Stimulated activated CD8-positive, alpha-beta memory T cell treated with anti-CD3 and anti-CD28 coated beads, Interleukin-7, amount 100 ng/mL, for 1 hour (primary cell): ENCODE measurements at places on chromosomes 5 and 9.
A peak's percentile ranks its signal among the peaks of the same experiment; 100 is the strongest.

DNA sequence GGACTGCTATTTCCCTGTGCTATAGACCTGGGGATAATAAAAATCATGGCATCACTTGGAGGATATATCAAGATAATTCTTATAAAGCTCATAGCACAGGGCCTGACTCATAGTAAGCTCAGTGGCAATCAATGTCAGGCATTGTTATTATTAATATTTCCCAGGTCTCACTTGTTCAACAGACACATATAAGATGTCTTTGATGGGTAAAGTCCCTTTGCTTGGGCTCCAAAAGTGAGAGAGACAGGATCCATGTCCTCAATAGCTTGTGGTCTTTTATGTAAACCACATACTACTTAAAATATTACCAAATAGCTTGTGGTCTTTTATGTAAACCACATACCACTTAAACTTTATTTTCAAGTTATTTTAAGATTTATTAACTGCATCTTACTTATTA is 11.2 kb downstream of the SH3RF2 start:
- no peak for DNase-seq

- DNase-seq, result no peak
Measured at GRCh38 chr5:15160091-15160490, 288.5 kb upstream of the ANKH start.

- no peak for DNase-seq
Measured at GRCh38 chr5:34051374-34051980, 8.5 kb upstream of the C1QTNF3 start.

DNA sequence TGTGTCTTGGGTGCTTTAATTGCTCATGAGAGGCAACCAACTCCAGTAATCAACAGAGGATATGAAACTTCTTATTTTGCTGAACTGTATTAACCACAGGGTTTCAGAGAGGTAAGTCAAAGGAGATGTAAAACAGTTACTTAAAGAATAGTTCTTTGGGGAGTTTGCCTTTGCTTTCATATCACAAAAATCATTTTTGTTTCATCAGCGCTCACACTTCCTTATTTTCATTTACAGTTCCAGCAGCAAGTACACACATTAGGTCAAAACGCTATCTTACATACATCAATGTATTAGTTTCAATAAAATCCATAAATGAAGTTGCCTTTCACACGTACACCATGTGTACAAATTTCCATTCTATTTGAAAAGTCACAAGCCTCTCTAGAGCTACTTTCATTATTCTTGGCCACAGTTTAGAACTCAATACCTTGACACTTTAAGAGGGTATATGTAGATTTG is 50.1 kb downstream of the ST8SIA4 start:
- no peak for DNase-seq

DNA sequence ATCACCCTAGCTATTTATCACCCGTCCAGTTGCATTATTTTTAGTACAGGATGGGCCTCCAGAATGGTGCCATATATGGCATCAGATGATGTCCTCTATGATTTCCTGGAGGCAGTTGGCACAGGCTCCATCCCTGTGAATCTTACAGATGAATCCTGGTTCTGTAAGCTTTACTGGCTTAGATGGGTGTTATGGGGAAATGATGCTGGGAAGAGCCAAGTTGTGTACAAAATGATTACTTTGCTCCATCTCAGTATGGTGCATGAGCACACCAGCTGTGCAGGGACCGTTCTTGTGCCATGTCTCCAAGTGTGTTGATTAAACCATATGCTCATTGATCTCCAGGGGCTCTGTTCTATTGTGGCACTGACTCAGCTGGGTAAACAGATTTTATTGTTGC is 755.7 kb downstream of the TLR4 start:
- DNase-seq, result no peak

DNA sequence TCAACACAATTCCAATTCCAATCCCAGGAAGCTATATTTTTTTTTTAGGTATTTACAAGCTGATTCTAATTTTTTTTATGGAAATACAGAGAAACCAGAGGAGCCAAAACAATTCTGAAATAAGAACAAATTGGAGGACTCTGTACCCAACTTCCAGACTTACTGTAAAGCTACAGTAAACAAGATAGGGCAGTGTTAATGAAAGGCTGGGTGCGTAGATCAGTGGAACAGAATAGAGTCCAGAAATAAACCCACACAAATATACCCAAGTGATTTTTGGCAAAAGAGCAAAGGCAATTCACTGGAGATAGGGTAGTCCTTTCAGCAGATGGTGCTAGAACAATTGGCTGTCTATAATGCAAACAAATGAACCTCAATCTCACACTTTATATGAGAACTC is 50.6 kb downstream of the WHRN start:
- DNase-seq, result no peak

DNA sequence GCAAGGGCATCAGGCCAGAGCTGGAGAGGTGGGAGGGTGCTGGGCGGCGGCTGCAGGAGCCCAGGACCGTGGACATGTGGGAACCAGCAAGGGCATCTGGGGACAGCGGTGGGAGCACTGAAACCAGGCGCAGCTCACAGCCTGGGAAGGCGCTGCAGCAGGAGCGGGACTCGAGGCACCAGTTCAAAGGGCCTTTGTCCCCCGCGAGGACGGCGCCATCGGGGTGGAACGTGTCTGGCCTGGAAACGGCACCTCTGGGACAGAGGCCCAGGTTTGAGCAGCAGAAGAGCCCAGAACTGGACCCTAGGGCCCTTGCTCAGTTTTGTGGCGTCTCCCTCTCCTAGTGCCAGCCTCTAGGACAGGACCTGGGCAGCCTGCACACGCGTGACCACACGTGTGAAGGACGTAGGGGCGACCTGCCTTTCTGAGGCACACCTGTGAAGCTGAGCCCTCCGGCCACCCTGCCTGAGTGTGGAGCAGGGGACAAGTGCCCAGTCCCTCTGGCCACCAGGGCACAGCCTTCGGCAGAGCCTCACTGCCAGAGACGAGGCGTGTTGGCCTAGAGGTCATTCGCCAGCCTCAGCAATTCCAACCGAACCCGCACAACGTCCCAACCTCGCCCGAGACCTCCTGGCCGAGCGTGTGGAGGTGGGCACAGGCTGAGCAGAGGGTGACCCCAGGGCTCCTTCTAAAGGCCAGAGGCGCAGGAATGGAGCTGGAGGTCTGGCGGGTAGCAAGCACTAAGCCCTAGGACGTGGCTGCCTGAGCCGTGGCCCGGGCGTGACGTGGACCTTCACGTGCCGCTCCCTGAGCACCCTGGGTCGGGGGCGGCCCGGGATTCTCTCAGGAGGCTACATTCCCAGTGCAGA is 2.2 kb upstream of the TMEM210 start:
- no peak for DNase-seq

GRCh38 chr5:622359-622758 is 10.2 kb downstream of the CEP72 start:
- no peak for DNase-seq

DNA sequence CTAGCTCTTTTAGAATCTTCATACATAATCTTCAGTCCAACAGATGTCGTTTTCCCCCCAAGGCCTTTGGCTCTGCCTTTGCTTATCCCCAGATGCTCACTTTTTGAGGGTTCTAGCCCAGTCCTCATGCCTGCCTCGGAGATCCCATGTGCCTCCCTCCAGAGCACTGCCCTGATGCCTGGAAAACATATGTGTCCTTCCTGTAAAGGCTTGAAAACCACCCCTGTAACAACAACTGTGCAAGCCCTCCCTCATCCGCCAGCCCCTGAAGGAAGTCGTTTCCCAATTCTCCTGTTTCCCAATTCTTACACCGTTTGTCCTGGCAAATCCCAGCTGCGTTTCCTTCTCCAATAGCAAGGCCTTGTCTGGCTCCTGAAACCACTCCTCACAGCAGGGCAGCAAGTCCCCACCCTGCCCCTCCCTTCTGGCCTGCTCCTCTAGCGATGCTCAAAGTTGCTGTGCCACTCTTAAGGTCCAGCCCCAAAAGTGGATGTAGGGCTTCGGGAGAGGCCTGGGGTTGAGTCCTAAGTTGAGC is 52.2 kb downstream of the SLC36A1 start:
- DNase-seq, result no peak

DNA sequence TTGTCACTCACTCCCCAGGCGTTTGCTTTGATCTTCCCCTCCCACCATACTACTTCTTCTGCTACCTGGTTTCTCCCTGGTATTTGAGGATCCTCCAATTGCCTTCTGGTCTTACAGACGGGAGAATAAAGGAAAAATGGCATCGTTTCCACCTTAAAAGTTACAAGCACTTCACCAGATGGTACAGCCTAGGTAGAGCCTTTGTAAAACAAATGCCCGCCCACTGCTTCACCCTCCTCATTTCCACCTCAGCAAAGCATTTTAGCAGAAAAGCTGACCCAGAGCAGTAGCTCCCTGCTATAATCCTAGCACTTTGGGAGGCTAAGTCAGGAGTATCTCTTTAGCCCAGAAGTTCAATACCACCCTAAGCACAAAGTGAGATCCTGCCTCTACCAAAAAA is 5.1 kb upstream of the ANXA2R start:
- DNase-seq, result no peak

GRCh38 chr5:118768607-118769175 is 219.7 kb downstream of the DTWD2 start:
- no peak for DNase-seq

- no peak for DNase-seq
Measured at GRCh38 chr9:81964218-81965171, 21.2 kb downstream of the SPATA31D3 start.

- DNase-seq, result no peak
Measured at GRCh38 chr5:59037941-59038797, 455.3 kb downstream of the RAB3C start.

GRCh38 chr5:61414806-61415205 is 82.7 kb downstream of the ZSWIM6 start:
- DNase-seq, result no peak

GRCh38 chr9:81825846-81826516 is 102.2 kb upstream of the SPATA31D4 start:
- DNase-seq, result no peak

GRCh38 chr9:106691627-106692026 is 171.3 kb upstream of the ZNF462 start:
- DNase-seq, result no peak

- no peak for DNase-seq
Measured at GRCh38 chr5:56321236-56321881, 88.2 kb upstream of the ANKRD55 start.

DNA sequence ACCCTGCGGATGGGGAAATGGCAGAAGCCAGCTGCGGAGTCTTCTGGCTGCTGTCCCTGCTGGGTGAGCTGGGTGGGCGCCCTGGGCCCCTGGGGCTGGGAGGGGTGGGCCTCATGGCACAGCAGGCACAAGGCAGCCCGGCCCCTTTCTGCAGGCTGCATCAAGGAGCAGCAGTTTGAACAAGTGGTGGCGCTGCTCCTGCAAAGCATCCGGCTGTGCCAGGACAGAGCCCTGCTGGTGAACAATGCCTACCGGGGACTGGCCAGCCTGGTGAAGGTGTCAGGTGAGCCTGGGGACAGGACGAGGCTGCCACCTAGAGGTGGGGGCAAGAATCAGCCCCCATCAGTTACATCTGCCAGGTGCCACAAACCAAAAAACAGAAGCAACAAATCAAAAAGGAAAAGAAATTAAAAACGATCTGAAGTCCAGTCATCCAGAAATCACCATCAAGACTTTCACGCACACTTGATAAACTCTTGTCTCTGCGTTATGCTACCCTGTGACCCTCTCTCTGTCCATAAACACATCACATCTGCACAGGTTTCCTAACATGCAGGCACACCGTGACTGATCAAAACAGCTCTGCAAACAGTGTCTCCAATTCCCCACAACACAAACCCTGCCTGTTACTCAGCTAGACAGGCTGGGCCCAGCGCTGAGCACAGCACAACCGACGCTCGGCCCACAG is 13.9 kb downstream of the REXO4 start:
- DNase-seq, result peak; percentile 39

DNA sequence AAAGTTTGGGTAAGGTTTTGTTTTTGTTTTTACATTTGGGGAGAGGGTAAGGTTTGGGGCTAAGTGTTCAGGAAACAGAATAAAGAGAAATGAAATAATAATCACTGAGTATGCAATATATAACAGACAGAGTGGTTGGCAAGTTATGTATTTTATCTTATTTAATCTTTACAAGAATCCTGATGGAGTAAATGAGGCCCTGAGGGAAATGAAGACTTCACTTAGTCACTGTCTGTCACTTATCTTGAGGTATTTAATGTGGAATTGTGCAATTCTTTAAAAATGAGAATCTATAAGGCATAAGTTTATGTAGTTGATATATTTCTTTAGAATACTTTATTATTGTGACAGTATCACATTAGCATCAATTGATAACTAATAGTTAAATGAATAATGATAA is 48.1 kb downstream of the TEK start:
- DNase-seq, result no peak

DNA sequence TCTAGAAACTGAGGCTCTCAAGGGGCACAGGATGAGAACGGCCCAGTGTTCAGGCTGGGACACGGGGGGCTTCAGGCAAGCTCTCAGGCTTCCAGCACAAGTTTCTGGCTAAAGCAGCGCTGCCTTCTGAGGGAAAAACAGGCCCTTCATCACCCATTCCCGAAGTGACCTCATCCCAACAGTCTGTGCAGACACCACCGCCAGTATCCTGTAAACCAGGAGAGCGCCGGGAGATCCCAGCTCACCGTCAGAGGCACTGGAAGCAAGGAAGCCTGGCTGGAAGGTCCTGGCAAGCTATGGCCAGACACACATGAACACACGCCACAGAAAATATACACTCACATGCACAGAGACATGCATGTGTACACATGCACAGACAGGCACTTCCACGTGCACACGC is 8.8 kb downstream of the SLC12A7 start:
- no peak for DNase-seq

GRCh38 chr5:64980176-64980575 is 211.4 kb downstream of the CWC27 start:
- no peak for DNase-seq

DNA sequence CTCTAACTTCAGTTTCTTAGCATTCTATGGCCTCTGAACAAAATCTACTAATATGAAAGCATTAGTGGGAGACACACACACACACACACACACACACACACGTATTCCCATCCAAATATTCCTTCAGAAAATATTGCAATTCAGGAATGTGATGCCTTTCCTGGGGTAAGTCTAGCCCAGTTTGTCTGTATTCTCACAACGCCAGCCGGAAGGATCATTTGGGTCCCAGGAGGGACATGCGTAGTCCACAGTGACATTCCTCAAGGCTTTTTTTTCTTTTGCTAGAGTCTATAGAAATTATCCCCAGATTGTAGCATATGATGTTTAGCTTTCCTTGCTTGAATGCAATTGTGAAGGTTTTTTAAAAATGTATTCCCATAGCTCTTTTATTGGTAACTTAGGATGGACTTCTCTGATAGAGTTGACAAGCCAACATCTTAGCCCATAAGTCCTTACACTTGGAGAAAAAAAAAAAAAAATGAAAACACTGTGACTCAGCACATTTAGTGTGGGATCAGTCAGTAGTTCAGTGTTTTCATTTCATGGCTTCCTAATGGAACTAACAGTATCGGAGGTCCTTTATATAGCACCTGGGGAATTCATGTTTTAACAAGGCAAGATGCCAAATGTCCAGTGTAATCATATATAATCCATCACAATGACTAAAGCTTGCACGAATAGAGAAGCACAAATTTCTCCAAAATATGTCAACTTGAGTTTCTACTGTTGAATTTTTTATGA is 316.5 kb downstream of the DIRAS2 start:
- no peak for DNase-seq

GRCh38 chr5:89473196-89473595 is 590.2 kb upstream of the MEF2C start:
- DNase-seq, result no peak
